Right atrium auricular region (tissue), 2 donors: ENCODE measurements at places on chromosomes 2 and 18.

GRCh38 chr2:128310094-128310716 lies 8.5 kb downstream of the HS6ST1 start:
- no peaks in the 10 kb centered on the region for H3K36me3 ChIP-seq
- no peak overlapping the region for H3K4me3 ChIP-seq
- no peak overlapping the region for H3K27ac ChIP-seq
- no peaks in the 10 kb centered on the region for H3K4me1 ChIP-seq
- DNase-seq = no peak

DNA sequence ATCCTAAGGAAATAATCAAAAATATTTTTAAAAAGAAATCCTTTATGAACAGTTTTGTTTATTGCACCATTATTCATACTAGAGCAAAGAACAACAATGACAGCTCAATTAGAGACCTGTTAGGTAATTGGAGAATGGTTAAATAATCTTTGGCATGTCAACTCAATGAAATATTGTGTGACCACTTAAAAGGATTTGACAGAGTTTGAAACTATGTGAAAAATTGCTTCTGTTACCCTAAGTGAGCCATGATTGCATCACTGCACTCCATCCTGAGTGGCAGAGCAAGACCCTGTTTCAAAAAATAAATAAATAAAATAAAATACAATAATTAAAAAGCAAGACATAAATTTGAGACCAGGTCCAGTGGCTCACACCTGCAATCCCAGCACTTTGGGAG lies 66.1 kb upstream of the ATP8B1 start:
- no peak for DNase-seq
- H3K27ac ChIP-seq = no peak overlapping the region
- H3K4me3 ChIP-seq = no peak overlapping the region
- no peaks in the 10 kb centered on the region for H3K4me1 ChIP-seq
- H3K36me3 ChIP-seq = no peaks in the 10 kb centered on the region
- no peaks in the 10 kb centered on the region for H3K27me3 ChIP-seq

- no peaks in the 10 kb centered on the region for H3K36me3 ChIP-seq
- DNase-seq = no peak
- H3K4me1 ChIP-seq = no peaks in the 10 kb centered on the region
- H3K27ac ChIP-seq = no peak overlapping the region
These were observed 1.4 kb upstream of the MARCO start for GRCh38 chr2:118940486-118941120.

GRCh38 chr18:59357928-59358327 lies 1.1 kb downstream of the LMAN1 start:
- H3K27ac ChIP-seq = peak overlapping the region; percentile 89
- DNase-seq = no peak
- H3K4me1 ChIP-seq = peaks cover 24% of the 10 kb centered on the region
- H3K36me3 ChIP-seq = peaks cover 8% of the 10 kb centered on the region

DNA sequence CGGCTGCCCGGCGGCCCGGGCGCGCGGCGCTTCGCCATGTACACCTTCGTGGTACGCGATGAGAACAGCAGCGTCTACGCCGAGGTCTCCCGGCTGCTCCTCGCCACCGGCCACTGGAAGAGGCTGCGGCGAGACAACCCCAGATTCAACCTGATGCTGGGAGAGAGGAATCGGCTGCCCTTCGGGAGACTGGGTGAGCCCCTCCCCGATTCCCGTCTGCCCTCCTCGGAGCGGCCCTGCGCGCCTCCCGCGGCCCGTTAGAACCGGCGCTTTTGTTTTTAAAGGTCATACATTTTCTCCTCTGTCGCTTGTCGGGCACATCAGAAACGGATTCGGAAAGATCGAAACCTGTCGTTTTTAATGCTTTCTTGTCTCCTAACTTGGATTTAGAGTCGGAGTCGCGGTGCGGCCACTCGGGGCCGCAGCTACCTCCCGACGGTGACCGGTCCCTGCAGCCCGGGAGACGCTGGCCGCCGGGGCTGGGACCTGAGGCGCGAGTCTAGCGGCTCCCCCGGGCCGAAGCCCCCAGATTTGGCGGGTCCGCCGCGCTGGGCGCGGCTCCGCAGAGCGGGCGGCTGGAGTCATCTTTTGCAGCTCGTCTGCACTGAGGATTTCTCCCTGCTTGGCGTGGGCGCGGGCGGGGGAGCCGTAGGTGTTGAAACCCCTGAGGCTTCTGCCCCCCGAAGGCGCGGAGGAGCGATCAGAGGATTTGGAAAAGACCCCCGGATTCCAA lies 519 bp downstream of the TTL start:
- H3K4me3 ChIP-seq = peak overlapping the region; percentile 80
- peak overlapping the region; percentile 92 for H3K27ac ChIP-seq
- no peaks in the 10 kb centered on the region for H3K36me3 ChIP-seq
- DNase-seq = no peak
- peaks cover 26% of the 10 kb centered on the region for H3K4me1 ChIP-seq
- no peaks in the 10 kb centered on the region for H3K27me3 ChIP-seq

DNA sequence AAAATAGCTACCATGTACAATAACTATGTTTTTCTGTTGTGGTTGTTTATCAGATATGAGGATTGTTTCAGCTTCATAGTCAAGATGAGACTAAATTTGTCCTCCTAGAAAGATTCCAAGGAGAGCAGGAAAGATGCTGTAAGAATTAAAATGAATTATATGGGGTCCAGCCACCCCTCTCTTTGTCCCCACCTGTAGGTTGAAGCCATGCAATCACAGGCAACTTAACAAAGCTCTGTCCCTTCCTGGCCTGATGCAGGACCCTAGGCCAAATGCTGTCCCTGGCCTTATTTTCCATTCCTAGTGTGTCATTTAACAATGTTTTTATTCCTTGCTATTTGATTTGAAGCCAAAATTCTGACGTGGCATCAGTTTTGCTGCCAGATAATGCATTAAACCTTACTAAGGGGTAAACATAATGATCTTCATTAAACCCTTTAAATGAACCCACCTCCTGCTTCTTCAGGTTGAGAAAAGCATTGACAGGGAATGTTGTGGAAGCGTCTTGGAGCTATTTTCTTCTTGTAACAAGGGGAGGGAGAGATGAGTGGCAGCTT lies 240.9 kb upstream of the ZNF521 start:
- no peaks in the 10 kb centered on the region for H3K4me1 ChIP-seq
- DNase-seq = no peak
- no peaks in the 10 kb centered on the region for H3K27me3 ChIP-seq
- H3K36me3 ChIP-seq = no peaks in the 10 kb centered on the region
- no peak overlapping the region for H3K4me3 ChIP-seq
- H3K27ac ChIP-seq = no peak overlapping the region

DNA sequence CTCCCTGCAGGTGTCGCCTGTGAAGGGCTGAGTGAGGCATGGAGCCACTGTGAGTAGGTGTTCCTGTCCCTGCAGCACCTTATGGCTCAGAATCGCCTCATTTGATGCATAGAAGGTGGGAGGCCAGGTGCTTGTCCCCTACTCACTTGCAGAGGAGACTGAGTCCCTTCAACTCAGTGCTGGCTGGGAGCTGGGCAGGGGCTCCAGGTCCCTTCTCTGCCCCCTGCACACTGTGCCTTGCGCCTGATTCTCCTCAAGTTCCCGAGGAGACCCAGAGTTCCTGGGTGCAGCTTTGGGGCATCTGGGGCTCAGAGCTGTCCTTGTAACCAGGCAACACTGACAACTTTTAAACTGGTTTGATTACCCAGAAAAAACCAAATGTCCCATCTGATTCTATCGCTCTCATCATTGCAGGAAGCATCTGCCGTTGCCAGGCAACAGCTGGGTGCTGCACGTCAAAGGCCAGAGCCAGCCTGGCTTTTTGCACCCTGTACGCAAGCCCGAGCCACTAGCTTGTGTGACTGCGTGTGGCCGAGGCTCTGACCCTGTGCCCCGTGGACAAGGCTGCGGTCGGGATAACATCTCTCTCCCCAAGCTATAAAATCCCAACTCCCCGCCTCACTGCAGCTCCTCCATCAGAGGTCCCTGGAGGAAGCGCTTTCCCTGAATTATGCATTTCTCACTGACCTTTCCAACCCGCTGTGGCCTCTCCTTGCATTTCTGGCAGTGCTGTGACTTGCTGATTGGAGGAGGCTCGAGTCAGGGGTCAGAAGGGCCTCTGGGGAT lies 130.8 kb upstream of the HDAC4 start:
- no peaks in the 10 kb centered on the region for H3K36me3 ChIP-seq
- peaks cover 7% of the 10 kb centered on the region for H3K4me1 ChIP-seq
- DNase-seq = no peak
- no peak overlapping the region for H3K27ac ChIP-seq

DNA sequence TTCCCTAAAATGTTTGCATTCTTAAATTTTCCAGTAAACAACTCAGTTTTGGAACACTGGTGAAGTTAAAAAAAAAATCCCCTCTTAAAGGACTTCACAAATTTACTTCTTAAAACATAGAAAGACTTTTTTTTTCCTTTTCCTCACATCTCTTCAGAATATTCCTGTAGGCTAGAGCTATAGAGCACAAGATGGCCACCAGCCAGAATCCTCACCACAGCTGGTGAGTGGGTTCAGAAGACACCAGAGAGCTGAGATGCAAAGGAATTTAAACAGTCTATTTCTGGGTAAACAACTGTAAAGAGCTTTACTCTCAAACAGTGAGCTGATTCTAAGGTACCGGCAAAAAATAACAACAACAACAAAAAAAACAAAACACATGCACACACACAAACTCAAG lies 252.8 kb downstream of the LRP1B start:
- H3K4me1 ChIP-seq = no peaks in the 10 kb centered on the region
- DNase-seq = no peak
- no peaks in the 10 kb centered on the region for H3K27me3 ChIP-seq

DNA sequence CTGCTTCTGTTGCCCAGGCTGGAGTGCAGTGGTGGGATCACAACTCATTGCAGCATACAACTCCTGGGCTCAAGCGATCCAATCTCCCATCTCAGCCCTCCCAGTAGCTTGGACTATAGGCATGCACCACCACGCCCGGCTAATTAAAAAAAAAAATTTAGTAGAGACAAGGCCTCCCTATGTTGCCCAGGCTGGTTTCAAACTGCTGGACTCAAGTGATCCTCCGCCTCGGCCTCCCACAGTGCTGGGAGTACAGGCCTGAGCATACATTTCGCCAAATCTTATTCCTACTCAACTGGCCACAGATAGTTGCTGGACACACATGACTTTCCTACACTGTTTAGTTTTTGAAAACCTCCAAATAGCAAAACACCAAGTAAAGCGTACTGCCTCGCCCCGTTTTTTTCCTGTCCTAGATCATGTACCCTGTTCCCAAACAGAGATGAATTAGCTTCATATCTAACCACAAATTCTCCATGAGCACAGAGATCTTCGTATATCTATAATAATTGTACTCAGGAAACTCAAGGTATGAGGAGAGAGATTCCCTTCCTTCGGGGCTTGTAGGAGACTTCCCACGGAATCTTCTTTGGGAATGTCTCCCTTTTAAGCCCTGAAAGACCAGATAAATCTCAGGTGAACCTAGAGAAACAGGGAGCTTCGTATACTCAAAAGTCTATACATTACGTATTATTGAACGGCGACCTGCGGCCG lies 598 bp upstream of the C2orf69 start:
- no peaks in the 10 kb centered on the region for H3K36me3 ChIP-seq
- peak overlapping the region; percentile 96 for H3K4me3 ChIP-seq
- no peak for DNase-seq
- H3K27me3 ChIP-seq = no peaks in the 10 kb centered on the region

DNA sequence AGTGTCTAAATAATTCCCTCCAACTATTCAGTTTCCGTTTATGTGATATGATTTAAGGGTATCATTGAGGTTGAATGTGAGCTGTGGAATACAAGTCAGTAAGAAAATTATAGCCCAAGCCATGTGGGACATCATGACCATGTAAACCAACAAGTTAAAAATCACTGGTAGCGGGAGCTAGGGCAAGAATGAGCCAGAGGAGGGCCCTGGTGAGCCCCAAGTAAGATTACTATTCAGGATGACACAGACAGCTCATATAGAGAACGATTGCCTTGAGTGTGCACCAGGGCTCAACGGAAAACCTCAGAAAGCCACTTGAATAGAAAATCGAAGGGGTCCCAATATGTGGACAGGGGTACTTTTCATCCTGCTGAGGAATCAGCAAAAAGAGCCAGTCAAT lies 87.8 kb upstream of the RBMS1 start:
- H3K27me3 ChIP-seq = no peaks in the 10 kb centered on the region
- no peak overlapping the region for H3K4me3 ChIP-seq
- no peak for DNase-seq
- H3K27ac ChIP-seq = no peak overlapping the region
- H3K4me1 ChIP-seq = no peaks in the 10 kb centered on the region

GRCh38 chr2:68352651-68353391 lies 12.3 kb upstream of the PLEK start:
- H3K4me1 ChIP-seq = no peaks in the 10 kb centered on the region
- H3K36me3 ChIP-seq = no peaks in the 10 kb centered on the region
- H3K27me3 ChIP-seq = no peaks in the 10 kb centered on the region
- no peak overlapping the region for H3K27ac ChIP-seq

DNA sequence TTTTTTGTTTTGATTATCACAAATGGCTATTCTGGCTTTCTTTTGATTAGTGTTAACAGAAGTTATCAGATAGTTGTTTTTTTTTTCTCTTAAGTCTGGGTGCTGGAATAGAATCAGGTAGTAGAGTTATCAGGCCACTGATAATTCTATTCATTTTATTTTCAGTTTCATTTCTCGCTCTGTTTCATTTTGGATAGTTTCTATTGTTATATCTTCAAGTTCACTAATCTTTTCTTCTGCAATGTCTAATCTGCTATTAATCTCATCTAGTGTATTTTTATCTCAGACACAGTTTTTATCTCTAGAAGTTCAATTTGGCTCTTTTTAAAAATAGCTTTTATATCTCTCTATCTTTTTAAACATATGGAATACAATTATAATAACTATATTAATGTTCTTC lies 241.8 kb upstream of the EPC2 start:
- no peak overlapping the region for H3K4me3 ChIP-seq
- H3K27ac ChIP-seq = no peak overlapping the region
- no peak for DNase-seq
- no peaks in the 10 kb centered on the region for H3K4me1 ChIP-seq
- no peaks in the 10 kb centered on the region for H3K36me3 ChIP-seq

- H3K27me3 ChIP-seq = no peaks in the 10 kb centered on the region
- no peak overlapping the region for H3K4me3 ChIP-seq
- peak; percentile 91 for DNase-seq
- no peaks in the 10 kb centered on the region for H3K36me3 ChIP-seq
These were observed 169.0 kb upstream of the HAAO start for GRCh38 chr2:42961385-42961811.

GRCh38 chr2:132415256-132415914 lies 1.2 kb upstream of the GPR39 start:
- H3K36me3 ChIP-seq = no peaks in the 10 kb centered on the region
- H3K27ac ChIP-seq = no peak overlapping the region
- no peaks in the 10 kb centered on the region for H3K27me3 ChIP-seq
- peak overlapping the region; percentile 59 for H3K4me3 ChIP-seq
- H3K4me1 ChIP-seq = peaks cover 17% of the 10 kb centered on the region

GRCh38 chr2:39696838-39697237 lies 31.1 kb downstream of the TMEM178A start:
- no peak for DNase-seq
- H3K36me3 ChIP-seq = no peaks in the 10 kb centered on the region
- no peak overlapping the region for H3K4me3 ChIP-seq
- peak overlapping the region; percentile 81 for H3K27ac ChIP-seq

- DNase-seq = no peak
- H3K27me3 ChIP-seq = no peaks in the 10 kb centered on the region
- H3K4me3 ChIP-seq = no peak overlapping the region
- no peak overlapping the region for H3K27ac ChIP-seq
These were observed 16.3 kb downstream of the SH3RF3 start for GRCh38 chr2:109145286-109145685.
